Calu3 (cell line): ENCODE measurements at places on chromosomes 2 and 18. TPM values are rescaled to one million over a fixed set of nuclear protein-coding genes. Genes with fewer than 3 reads are reported as not detected.

The GAREM1 gene
- total RNA-seq, result 17.0 and 19.3 TPM in 2 replicates

The ZRANB3 gene
- 13.0 and 14.5 TPM in 2 replicates for total RNA-seq

GRCh38 chr18:37481072-37481471, 84.5 kb downstream of the CELF4 start:
- no peak overlapping the region for H3K27ac ChIP-seq
- no peak overlapping the region for H3K4me3 ChIP-seq
- H3K27me3 ChIP-seq, result peaks cover 100% of the 10 kb centered on the region
- H3K36me3 ChIP-seq, result no peaks in the 10 kb centered on the region

- no peaks in the 10 kb centered on the region for H3K27me3 ChIP-seq
- no peaks in the 10 kb centered on the region for H3K36me3 ChIP-seq
- no peak overlapping the region for H3K27ac ChIP-seq
Measured at GRCh38 chr2:173431191-173431590, 76.5 kb downstream of the CDCA7 start.

The EIF5B gene
- total RNA-seq, result 60.1 and 63.1 TPM in 2 replicates

GRCh38 chr2:161217597-161218185, 57.5 kb downstream of the TANK start:
- no peak for DNase-seq
- no peaks in the 10 kb centered on the region for H3K27me3 ChIP-seq
- no peak overlapping the region for H3K4me3 ChIP-seq
- H3K36me3 ChIP-seq, result no peaks in the 10 kb centered on the region
- no peaks in the 10 kb centered on the region for H3K4me1 ChIP-seq
- H3K27ac ChIP-seq, result no peak overlapping the region

DNA sequence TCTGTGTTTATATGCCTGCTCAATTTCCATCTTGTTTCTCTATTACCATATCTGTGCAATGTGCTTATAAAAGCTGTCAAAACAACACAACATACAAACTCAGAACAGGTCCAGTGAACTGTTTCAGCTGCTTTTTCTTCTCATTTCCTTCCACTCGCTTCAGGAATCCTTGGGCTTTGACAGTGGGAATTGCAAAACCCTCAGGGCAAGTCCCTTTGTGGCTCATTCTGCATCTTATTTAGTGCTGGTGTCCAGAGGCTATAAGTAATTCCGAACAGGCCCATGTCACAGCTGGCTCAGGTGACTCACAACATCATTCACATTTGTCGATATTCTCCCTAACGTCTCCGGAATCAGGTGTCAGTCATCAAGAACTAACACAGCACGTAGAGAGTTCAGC, 309.9 kb upstream of the ZNF521 start:
- H3K27me3 ChIP-seq, result no peaks in the 10 kb centered on the region
- no peaks in the 10 kb centered on the region for H3K36me3 ChIP-seq
- H3K4me3 ChIP-seq, result no peak overlapping the region

DNA sequence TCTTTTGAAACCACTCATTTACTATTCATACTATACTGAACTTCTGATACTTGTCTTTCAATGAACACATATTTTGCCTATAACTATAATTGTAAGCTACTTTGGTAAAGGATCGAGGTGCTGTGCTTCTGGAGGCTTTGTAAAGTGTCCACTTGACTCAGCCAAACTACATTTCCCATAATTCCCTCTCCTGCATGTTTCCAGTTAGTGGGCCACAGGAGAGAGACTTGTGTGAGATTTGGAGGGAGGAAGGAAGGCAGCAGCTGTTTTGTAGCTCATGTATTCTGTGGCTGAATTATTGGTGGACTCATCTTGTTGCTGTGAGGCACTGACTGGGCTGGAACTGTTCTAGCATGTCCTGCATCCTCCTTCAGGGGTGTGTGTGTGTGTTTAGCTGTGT, 328.8 kb downstream of the ARL6IP6 start:
- no peaks in the 10 kb centered on the region for H3K36me3 ChIP-seq
- no peaks in the 10 kb centered on the region for H3K27me3 ChIP-seq
- H3K4me1 ChIP-seq, result peaks cover 8% of the 10 kb centered on the region
- H3K27ac ChIP-seq, result no peak overlapping the region

GRCh38 chr2:191003405-191004309, 10.3 kb downstream of the STAT1 start:
- H3K4me3 ChIP-seq, result no peak overlapping the region
- H3K27me3 ChIP-seq, result no peaks in the 10 kb centered on the region
- no peak for DNase-seq
- H3K4me1 ChIP-seq, result no peaks in the 10 kb centered on the region
- no peak overlapping the region for H3K27ac ChIP-seq

- no peaks in the 10 kb centered on the region for H3K4me1 ChIP-seq
- no peak overlapping the region for H3K4me3 ChIP-seq
- H3K27ac ChIP-seq, result no peak overlapping the region
- no peak for DNase-seq
- no peaks in the 10 kb centered on the region for H3K27me3 ChIP-seq
Measured at GRCh38 chr18:75023473-75023872, 185.5 kb downstream of the PTGR3 start.

GRCh38 chr18:69985239-69985638, 37.6 kb upstream of the CD226 start:
- DNase-seq, result no peak
- no peak overlapping the region for H3K27ac ChIP-seq
- H3K4me3 ChIP-seq, result no peak overlapping the region
- no peaks in the 10 kb centered on the region for H3K4me1 ChIP-seq
- no peaks in the 10 kb centered on the region for H3K27me3 ChIP-seq

DNA sequence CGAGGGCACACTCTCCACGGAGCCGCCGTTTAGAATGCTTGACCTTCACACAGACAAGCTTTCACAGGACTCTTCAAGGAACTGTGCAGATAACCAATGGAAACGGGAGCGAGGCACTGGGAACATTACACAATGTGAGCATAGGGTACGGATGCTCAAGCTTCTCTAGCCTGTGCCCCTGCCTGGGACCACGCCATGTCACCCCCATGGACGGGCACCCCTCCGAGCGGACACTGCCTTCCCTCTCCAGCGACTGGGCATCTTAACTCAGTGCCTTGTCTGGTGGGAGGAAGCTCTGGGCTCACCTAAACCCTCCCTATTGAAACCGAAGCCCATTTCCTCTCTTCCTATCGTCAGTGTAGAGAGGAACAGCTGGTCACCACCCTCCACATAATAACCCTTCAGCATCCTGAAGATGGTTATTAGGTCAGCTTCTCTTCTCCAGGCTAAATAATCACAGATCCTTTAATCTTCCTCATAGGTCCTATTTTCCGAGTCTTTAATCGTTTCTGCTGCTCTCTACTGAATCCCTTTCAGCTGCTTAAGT, 626.7 kb downstream of the GALR1 start:
- H3K4me1 ChIP-seq, result no peaks in the 10 kb centered on the region
- no peaks in the 10 kb centered on the region for H3K36me3 ChIP-seq
- no peak overlapping the region for H3K27ac ChIP-seq
- H3K27me3 ChIP-seq, result no peaks in the 10 kb centered on the region
- H3K4me3 ChIP-seq, result no peak overlapping the region

DNA sequence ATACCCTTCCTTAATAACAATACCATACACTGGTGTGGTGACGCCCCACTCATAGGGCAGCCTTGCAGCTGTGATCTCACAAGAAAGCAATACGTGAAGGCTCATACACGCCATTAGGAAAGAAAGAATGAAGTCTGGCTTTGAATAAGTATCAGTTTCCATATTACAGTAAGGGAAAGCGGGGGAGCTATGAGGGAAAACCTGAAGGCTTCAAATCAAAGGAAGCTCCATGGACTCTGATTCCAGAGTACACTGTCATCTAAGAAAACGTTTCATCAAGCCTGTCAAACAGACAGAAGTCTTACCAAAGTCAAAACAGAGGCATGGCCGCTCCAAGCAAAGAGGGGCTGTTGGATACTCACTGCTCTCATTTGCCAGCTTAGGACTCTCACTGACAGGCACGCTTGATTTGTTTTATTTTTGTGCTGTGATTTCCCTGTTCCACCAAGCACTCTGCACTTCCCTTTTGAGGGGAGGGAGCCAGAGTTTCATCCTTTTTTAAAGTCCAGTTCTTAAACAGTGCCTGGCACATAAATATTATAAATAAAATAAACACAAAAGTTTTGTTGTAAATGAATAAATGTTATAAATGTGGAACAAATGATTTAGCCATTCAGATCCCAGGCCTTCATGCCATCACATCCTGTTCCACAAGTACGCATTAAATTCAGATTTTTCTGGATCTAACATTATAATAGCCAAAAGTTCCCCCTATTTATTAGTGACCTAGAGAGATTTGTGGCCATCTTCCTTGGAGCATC, 221.2 kb downstream of the PIEZO2 start:
- peaks cover 32% of the 10 kb centered on the region for H3K4me1 ChIP-seq
- H3K27me3 ChIP-seq, result no peaks in the 10 kb centered on the region
- no peaks in the 10 kb centered on the region for H3K36me3 ChIP-seq
- no peak for DNase-seq

DNA sequence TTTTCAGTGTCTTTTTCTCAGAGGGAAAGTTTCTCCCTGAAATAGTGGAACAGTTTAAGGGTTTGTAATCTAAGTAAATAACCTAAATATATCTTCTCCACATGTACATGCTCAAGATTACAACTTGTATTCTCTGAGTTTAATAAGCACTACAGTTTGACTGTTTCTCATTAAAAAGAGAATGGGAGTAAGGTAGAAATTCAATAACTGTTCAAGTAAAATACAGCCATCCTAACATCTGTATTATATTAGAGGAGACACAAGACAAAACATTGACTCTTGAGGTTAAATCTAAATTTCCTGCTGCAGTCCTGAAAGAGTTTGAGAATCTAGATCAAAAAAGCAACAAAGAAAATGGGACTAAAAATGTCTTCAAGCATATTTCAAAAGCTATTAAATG, 73.0 kb upstream of the ZNF397 start:
- no peak overlapping the region for H3K27ac ChIP-seq
- H3K27me3 ChIP-seq, result no peaks in the 10 kb centered on the region
- H3K4me1 ChIP-seq, result peaks cover 15% of the 10 kb centered on the region
- no peak overlapping the region for H3K4me3 ChIP-seq

- no peak overlapping the region for H3K27ac ChIP-seq
- H3K36me3 ChIP-seq, result no peaks in the 10 kb centered on the region
- no peak overlapping the region for H3K4me3 ChIP-seq
- no peaks in the 10 kb centered on the region for H3K27me3 ChIP-seq
- peaks cover 8% of the 10 kb centered on the region for H3K4me1 ChIP-seq
Measured at GRCh38 chr2:183541766-183542165, 417.5 kb downstream of the NUP35 start.

DNA sequence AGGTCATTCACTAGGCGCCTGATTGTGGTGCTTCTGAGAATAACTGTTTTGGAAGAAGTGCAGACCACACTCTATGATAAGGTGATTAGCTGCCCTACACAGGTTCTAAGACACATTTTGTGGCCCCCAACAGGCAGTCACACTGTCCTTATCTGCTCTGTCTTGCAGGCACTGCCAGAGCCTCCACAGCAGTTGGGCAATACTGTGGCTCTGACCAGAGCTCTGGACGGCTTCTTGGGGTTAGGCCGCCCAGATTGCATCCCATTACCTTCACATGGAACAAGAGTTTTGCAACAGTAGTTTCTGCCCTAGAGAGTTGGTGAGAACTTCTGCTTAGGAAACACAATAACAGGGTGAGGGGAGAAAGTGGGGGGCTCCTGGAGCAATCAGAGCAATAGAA, 22.7 kb downstream of the RUFY4 start:
- no peak overlapping the region for H3K27ac ChIP-seq
- no peak for DNase-seq
- no peaks in the 10 kb centered on the region for H3K4me1 ChIP-seq

The NLRC4 gene
- total RNA-seq, result not detected in 2 replicates

The CLEC4F gene
- not detected in 2 replicates for total RNA-seq

DNA sequence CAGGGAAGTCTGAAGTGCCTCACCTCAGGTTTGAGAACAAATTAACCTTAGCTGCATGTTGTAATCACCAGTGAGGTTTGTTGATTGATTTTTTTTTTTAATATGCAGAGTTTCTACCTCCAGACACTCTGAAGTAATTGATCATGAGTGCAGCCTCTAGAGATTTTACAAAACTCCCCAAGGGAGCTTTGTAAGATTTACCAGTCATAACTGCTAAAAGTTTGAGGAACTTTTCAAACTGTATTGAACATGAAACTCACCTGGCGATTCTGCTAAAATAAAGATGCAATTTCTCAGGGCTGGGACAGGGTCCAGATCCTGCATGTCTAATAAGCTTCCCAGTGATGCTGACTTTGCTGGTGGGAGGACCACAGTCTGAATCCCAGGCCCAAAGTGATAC, 339.6 kb upstream of the DCC start:
- H3K36me3 ChIP-seq, result no peaks in the 10 kb centered on the region
- H3K27me3 ChIP-seq, result peaks cover 19% of the 10 kb centered on the region
- H3K4me1 ChIP-seq, result no peaks in the 10 kb centered on the region
- no peak overlapping the region for H3K4me3 ChIP-seq
- H3K27ac ChIP-seq, result no peak overlapping the region
- DNase-seq, result no peak

The MC5R gene
- total RNA-seq, result not detected in 2 replicates

GRCh38 chr2:47272905-47273758, 118.0 kb upstream of the STPG4 start:
- peaks cover 45% of the 10 kb centered on the region for H3K4me1 ChIP-seq
- H3K27me3 ChIP-seq, result no peaks in the 10 kb centered on the region
- DNase-seq, result no peak

The CHRND gene
- not detected in 2 replicates for total RNA-seq

DNA sequence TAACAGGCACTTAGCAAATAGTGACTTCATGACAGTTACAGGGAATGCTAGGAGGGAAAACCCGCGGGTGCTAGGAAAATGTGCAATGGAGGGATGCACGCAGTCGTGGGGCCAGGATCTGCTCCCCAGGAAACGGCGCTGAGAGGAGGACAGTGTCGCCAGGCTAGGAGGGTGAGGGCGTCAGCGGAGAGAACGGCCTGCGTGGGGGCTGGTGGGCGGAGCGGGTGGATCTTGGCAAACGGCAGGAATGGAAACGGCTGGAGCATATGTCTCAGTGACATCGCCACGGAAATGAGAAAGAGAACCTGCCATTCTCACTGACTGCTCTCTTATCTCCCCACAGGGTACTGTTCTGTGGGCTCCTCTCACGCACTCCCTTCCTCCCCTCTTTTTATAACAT, 478.5 kb upstream of the ID2 start:
- no peaks in the 10 kb centered on the region for H3K36me3 ChIP-seq
- H3K27ac ChIP-seq, result no peak overlapping the region
- H3K27me3 ChIP-seq, result no peaks in the 10 kb centered on the region
- no peak for DNase-seq

The SLC14A1 gene
- not detected in 2 replicates for total RNA-seq

The ALKAL2 gene
- total RNA-seq, result not detected in 2 replicates

The RND3 gene
- 118 and 143 TPM in 2 replicates for total RNA-seq

- H3K27me3 ChIP-seq, result no peaks in the 10 kb centered on the region
- H3K27ac ChIP-seq, result peak overlapping the region; percentile 10
- peaks cover 6% of the 10 kb centered on the region for H3K36me3 ChIP-seq
- no peak overlapping the region for H3K4me3 ChIP-seq
- DNase-seq, result no peak
Measured at GRCh38 chr2:106147665-106148064, 46.4 kb downstream of the UXS1 start.

GRCh38 chr18:70059684-70060083, 112.0 kb upstream of the CD226 start:
- DNase-seq, result no peak
- no peaks in the 10 kb centered on the region for H3K27me3 ChIP-seq
- H3K36me3 ChIP-seq, result no peaks in the 10 kb centered on the region
- H3K4me1 ChIP-seq, result no peaks in the 10 kb centered on the region
- H3K4me3 ChIP-seq, result no peak overlapping the region

The ALK gene
- total RNA-seq, result not detected in 2 replicates

GRCh38 chr2:60317844-60318243, 235.6 kb downstream of the BCL11A start:
- H3K36me3 ChIP-seq, result no peaks in the 10 kb centered on the region
- H3K4me3 ChIP-seq, result no peak overlapping the region
- no peaks in the 10 kb centered on the region for H3K4me1 ChIP-seq
- H3K27ac ChIP-seq, result no peak overlapping the region

- no peak overlapping the region for H3K4me3 ChIP-seq
- DNase-seq, result no peak
- no peak overlapping the region for H3K27ac ChIP-seq
- H3K27me3 ChIP-seq, result peaks cover 16% of the 10 kb centered on the region
Measured at GRCh38 chr2:98191883-98192282, 104.9 kb downstream of the VWA3B start.

The ANKRD30BL gene
- not detected in 2 replicates for total RNA-seq
